ENCODE measurements at places on chromosomes 7 and 10. TPM values are rescaled to one million over a fixed set of nuclear protein-coding genes. Genes with fewer than 3 reads are reported as not detected.

GRCh38 chr10:45442662-45443061 lies 68.6 kb downstream of the ALOX5 start:
- no peak for DNase-seq

DNA sequence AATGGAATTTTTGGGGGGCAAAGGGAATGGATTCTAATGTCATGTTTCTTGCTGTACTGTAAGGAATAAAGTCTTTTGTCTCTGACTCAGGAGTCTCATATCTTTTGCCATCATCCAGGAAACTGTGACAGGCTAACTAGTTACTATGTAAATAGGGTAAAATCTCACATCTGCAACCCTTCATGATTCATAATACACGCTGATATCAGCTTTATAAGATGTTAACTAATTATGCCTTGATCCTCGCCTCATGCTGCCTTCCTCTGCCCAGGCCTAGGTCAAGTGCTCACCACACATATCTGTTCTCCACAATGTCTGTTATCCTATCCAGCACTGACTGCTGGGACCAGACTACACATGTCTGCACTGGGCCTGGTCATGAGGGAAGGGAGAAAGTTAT lies 81.3 kb upstream of the CXCL12 start:
- no peak for DNase-seq

DNA sequence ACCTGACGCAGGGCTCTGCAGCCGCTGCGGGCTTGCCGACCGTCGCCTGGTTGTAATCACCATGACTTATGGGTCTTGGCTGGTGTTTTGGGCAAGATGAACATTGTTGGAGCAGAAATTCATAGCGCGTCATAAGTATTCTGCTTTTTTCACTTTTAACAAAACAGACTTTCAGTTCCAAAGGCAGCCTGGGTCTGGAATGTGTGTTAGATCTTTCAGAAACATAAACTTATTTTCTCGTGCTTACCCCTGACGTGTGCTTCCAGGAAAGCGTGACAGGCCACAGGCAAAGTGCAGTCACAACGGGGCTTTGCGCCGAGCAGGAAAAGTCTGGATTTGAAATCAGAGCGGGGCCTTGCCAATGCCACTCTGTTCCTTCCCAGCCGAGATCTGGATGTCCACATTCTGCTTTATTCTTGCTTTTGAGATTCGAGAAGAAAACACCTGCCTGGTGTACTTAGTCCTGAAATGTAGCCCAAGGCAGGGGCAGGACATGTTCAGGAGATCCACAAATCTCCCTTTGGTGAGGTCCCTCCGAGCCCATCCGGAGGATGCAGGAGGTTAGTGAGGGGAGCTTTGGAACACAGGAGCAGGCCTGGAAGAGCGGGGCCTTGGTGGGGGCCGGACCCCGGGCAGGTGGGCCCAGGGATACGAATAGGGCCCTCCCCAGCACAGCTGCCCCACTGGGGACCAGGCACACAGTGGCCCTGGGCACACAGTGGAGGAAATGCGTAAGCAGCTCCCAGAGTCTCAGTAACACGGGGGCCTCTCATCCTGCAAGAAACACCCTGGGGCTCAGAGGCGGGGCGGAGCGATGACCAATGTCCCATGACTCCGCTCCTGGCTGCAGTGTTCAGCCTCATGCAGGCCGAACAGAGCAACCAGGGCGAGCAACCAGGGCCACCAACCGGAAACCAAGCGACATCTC lies 49.5 kb upstream of the EBF3 start:
- DNase-seq: no peak

- DNase-seq: no peak
Observed at GRCh38 chr7:1674161-1675035, 4.3 kb downstream of the ELFN1 start.

DNA sequence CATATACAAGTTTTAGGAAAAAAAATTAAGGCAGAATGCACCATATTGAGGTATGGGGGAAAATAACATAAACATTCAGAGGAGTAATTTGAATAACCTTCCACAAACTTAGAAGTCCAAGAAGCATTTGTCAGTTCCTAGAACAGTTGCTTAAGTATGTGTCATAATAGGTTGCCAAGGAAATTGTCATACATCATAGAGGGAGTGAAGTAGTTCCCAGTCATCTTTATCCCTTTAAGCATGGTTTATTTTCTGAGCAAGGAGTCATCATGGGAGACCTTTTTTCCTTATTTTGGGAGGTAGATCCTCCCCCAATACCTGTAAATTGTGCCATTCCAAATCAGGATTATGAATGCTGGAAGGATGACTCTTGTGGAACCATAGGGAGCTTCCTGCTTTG lies at the start of gene SSMEM1:
Gene SSMEM1, plus strand, starts transcription at position 219 of the 400 bp plus-strand sequence. Its CDS starts 51 bp downstream, at position 270.
- DNase-seq: no peak

DNA sequence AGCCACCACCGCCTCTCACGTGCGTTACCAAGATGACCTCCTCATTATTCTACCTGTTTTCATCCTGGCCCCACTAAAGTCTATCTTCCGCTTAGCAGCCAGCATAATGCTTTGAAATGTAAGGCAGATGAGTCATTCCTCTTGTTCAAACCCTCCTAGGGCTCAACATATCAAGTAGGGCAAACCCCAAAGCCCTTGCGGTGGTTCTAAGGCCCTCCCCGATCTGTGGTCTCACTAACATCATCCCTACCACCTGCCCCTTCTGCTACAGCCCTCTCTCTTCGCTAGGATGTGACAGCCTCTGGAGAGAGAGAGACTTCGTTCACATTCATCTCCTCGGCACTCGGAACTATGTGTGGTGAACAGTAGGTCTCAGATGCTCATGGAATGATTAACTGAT lies 94.8 kb downstream of the SVIL start:
- no peak for DNase-seq

FBXO24 gene
- total RNA-seq: 1.9 TPM

CABCOCO1 gene
- total RNA-seq: not detected

AKR1C8 gene
- total RNA-seq: 0.58 TPM

Data from activated naive CD4-positive, alpha-beta T cell treated with anti-CD3 and anti-CD28 coated beads, Interleukin-2, amount 50 U/mL, for 72 hours (primary cell).